SK-N-SH (cell line): ENCODE measurements at places on chromosomes 6 and 20.
A peak's percentile ranks its signal among the peaks of the same experiment; 100 is the strongest.

- DNase-seq = peak; percentile 21
Measured at GRCh38 chr6:146860583-146860982, 261.8 kb downstream of the ADGB start.

DNA sequence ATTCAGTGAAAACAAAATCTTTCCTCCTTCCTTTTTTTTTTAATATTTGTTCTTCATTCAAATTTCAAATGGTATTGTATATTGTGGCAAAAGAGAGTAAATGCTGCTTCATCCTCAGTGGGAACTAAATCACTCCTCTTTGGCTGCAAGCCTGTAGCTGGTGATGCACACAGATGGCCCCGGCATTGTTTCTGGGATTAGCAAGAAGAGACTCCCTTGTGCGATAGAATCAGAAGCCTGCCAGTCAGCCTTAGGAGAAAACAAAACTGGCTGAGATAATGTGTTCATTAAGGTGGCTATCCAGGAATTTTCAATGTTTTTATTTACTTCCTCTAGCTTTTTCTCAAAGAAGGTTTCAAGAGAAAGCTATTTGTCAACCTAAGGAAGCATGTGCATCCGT, 20.7 kb upstream of the ELOVL2 start:
- DNase-seq = peak; percentile 39

- DNase-seq = no peak
Measured at GRCh38 chr6:46338131-46338530, 153.1 kb downstream of the RCAN2 start.

GRCh38 chr20:50632701-50633100, 58.6 kb downstream of the RIPOR3 start:
- no peak for DNase-seq
